ENCODE measurements at places on chromosomes 4 and X.

GRCh38 chr4:136400829-136401228 lies 1131.5 kb downstream of the PCDH18 start:
- DNase-seq = no peak

- no peak for DNase-seq
Observed at GRCh38 chr4:84697159-84697558, 114.2 kb downstream of the CDS1 start.

- no peak for DNase-seq
Observed at GRCh38 chrX:132216806-132217202, 2.4 kb downstream of the RAP2C start.

DNA sequence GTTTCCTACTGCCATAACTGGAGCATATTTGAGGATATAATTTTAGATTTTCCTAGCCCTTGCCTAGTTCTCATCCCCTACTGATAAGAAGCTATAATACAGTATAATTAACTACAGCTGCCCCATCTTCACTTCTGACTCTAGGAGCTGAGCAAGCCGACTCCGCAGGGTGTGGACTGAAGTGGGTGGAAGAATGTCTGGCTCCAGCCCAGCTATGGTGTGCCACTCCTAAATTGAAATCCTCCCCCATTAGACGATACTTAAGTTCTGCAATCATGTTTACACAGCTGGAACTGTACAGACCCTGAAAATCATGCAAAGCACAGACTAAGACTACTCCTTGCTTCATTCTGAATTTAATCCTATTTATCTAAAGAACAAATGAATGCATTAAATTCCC lies 93.1 kb downstream of the PCDH19 start:
- DNase-seq = no peak

DNA sequence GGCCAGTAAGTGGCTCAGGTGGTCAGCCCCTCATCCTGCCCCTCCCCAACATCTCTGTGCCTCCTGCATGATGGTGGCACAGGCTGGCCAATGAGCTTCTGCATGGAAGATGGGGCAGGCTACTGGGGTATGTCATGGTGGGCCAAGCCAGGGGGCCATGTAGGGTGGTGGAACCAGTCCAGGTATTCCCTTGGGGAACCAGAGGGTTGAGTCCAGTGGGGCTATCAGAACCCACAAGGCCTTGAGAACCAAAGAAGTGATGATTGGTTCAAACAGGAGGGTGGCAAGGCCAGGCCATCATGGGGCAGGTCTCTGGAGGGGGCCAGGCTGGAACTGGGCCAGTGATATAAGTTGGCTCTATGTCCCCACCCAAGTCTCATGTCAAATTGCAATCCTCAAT lies 18.8 kb upstream of the PPP2R2C start:
- DNase-seq = no peak

DNA sequence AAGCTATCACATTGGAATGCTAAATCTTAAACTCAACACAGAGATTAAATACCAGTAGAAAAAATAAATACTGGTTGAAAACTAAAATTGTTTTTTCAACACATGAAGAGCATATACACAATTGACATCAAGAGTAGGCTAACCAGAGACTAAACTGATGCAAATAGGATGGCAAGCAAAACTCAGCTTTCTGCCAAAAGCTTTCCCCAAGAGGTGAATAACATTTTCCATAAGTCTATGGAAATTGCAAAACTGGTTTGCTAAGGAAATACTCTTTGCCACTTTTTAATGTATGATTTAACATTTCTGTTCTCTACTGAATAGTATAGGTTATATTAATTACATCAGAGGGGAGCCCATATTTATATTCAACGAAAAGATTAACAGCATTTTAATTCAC lies 23.8 kb downstream of the IQCM start:
- DNase-seq = no peak

- no peak for DNase-seq
Observed at GRCh38 chr4:101806914-101807313, 16.4 kb downstream of the BANK1 start.

GRCh38 chrX:31154946-31155345 lies 83.1 kb upstream of the FTHL17 start:
- DNase-seq = no peak

GRCh38 chrX:115017455-115017854 lies at the start of gene IL13RA2:
Gene IL13RA2, minus strand, starts transcription at chrX:115017616. Its CDS starts 347 bp downstream, at chrX:115017269.
- DNase-seq = no peak

DNA sequence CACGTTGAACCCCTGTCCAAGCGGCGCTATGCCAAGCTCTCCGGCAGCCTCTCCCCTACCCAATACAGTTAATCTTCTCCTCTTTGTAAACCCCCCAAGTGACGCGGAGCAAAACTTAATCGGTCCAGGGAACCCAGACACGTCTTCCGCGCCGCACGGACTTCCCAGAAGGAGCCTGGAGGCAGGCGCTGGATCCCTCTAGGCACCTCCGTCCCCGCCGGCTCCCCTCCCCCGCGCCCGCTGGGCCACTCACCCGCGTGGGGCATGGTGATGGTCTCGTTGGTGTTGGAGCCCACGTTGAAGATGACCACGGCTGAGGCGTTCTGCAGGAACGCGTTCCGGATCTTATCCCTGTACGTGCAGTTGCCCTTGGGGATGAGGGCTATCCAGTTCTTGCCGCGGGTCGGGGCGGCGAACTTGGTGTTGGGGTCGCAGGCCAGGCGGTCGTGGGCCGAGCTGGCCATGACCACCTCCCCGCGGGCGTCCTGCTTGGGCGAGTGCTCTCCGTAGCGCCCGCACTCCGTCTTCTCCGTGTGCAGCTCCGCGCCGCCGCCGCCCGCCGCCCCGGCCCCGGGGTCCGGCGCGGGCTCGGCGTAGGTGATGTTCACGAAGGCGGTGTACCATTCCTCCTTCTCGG lies 1.1 kb downstream of the RNF150 start:
- DNase-seq = no peak

- no peak for DNase-seq
Observed at GRCh38 chr4:174713181-174713580, 115.9 kb downstream of the GLRA3 start.

- DNase-seq = no peak
Observed at GRCh38 chr4:101027721-101028120, 319.6 kb downstream of the PPP3CA start.

Measured in inflammatory macrophage treated with lipopolysaccharide for 1 hour (primary cell).